ENCODE measurements at places on chromosomes 6 and 20.

DNA sequence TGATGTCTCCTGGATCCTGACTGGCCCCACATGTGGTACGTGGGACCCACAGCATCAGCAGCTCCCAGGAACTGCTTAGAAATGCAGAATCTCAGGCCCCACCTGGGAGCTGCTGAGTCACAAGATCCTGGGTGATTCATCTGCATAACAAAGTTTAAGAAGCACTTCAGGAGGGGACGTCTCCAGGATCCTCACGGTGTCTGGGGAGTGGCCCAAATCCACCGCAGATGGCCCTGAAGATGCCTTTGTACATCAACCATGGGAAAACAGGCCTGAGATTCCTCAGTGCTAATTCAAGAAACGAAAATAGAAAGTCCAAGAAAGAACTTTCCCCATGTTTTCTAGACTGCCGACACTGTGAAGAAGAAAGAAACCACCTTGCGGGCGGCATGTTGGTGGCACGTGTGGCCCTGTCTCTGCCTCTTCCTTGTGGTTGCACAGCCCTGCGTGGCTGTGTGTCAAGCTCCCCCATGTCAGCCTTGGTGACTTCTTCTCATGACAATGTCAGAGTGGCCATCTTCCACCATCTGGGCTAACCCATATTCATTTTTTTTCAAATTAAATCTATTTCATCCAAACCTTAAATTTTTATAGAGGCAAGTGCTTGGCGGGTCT is 26.1 kb downstream of the RRBP1 start:
- DNase-seq: no peak

DNA sequence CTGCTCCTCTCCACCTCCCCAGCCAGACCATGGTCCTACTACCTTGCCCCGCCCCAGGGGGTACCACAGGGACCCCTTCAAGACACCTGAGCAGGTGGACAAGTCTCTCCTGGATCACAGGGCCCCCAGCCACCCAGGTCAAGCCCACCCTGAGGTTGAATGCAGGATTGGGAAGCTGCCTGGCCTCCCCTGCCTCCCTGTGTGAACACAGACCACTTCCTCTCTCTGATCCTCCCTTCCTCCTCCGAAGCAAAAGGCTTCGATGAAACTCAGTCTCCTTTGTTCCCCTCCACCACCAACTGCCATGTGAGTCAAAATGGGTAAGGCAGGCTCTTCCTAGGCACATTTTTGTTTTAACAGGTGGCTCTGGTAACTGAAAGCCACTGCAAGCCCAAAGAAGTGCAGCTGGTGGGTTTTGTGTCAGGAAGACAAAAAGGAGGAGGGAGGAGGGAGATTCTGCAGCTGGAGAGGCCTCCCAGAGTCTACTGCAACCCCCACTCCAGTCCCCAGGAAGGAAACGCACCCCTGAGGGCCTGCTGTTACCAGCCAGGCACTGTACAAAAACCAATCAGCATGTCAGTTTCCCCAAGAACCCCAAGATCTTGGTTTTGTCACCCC is 5.4 kb downstream of the ADA start:
- DNase-seq: no peak

GRCh38 chr6:35247642-35248231 is 11.8 kb upstream of the ZNF76 start:
- no peak for DNase-seq

DNA sequence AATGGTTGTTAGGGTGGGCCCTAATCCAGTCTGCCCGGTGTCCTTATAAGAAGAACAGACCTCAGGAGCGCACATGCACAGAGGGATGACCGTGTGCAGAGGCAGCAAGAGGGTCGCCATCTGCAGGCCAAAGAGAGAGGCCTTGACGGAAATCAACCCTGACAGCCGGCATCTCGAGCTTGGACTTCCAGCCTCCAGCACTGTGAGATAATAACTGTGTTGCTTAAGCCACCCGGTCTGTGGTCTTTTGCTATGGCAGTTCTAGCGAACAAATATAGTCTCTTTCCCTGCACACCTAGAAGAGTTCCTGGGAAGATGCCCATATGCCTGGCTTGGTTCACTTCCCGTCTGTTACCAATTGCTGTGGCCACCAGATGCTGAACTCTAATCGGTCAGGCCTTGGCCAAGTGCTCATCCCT is 35.3 kb upstream of the PTGIS start:
- DNase-seq: no peak

- no peak for DNase-seq
Measured at GRCh38 chr6:158110986-158111385, 57.1 kb downstream of the SERAC1 start.

DNA sequence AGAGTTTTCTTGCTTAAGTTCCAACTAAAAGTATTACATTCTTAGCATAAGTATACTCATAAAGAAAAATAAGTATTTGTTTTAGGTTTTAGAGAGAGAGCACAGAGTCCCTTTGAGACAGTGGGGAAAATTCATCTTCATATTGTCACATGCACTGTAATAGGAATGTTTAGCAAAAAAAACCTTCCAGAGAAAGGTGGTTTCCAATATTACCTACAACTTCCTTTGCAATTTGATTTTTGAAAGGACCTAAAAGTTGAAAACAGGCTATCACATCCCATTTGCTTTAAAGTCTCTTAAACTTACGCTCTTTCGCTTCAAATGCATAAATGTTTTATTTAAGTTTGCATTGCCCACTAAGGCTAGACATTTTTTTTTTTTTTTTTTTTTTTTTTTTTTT is 86.4 kb downstream of the OPRM1 start:
- no peak for DNase-seq

DNA sequence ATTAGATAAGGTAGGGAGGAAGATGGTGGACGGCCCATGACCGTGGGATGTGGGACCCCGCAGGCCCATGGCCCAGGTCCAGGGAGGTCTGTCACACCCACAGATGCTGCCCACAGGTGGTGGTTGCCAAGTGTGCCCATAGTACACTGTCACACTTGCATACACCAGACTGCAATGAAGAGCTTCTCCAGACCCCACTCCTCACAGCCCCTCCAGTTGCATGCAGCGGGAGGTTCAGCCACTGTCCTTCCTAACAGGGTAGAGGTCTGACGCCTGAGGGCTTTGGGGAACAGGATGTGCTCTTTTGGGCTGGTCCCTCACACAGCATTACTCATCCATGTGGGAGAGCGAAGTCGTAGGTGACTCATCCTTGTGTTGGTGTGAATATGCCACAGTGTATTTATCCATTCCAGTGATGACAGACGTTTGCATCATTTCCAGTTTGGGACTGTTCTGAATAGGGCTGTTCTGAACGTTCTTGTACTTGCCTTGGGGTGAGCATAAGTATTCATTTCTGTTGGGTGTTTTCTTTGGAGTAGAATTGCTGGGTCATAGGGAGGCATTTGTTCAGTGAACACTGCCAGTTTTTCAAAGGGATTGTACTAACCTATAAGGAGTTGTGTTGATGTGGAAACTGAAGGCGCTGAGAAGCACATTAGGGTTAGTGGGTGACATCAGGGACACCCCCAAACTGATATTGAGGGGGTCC is 10.1 kb upstream of the PYGB start:
- peak; percentile 28 for DNase-seq

DNA sequence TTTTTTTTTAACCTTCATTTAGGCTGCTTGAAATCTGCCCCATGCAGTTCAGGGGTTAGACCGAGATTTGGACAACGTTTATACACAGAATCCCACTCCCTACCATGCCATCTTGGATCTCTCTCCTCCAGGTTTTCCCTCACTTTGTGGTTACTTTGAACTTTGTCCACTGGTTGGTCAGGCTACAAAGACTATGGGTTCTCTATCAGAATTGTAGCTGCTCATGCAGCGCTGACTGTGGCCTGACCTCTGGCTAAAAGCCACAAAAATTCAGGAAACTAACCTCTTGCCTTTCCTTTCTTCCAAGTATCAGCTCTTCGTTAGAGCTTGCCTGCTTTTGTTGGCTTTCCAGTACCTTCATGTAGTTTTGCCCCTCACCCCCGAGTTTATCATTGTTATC is 44.9 kb upstream of the KCNG1 start:
- DNase-seq: no peak

GRCh38 chr20:48076747-48077146 is 291.5 kb upstream of the SULF2 start:
- DNase-seq: no peak

DNA sequence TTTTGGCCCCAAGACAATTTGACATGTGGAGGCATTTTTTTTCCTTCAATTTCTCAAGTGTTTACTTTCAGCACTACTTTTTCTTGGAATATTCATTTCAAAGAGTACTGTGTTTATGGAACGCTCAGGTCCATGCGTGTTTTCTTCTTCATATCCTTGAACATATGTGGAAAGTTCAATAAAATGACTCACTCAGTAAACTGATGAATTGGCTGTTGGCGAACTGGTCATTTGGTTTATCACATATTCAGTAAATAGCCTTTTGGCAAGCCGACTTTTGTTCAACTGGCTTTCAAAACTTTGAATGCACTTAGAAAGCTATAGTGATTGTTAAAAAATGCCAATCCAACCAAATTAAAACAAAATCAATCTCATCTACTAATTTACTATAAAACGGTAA is 964.6 kb upstream of the SLC35B3 start:
- no peak for DNase-seq

DNA sequence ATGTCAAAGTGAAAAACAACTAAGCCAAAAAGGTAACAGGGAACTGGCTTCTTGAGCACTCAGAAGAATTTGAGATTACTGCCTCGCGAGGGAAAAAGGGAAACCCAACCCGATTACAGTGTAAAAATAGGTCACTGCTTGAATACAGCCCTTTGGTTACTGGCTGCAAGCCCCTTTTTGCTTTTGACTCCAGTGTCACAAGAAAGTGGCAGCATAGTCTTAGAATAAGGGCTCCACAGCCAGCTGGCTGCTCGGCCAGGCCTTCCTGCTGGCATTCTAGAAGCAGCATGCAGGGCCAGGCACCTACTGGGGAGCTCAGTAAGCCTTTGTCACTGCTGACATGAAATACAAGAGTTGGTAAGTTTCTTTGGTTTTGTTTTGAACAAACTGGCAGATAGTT is 83.0 kb downstream of the ZHX3 start:
- DNase-seq: no peak

DNA sequence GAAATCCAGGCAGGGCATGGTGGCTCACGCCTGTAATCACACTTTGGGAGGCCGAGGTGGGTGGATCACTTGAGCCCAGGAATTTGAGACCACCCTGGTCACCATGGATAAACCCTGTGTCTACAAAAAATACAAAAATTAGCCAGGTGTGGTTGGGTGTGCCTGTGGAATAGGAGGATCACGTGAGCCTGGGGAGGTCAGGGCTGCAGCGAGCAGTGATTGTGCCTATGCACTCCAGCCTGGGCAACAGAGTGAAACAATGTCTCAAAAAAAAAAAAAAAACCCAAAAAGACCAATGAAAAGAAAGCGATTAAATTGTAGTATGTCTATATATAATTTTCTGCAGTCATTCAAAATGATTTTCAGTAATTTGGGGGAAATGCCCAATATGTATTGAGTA is 70.3 kb downstream of the ITCH start:
- DNase-seq: no peak

- DNase-seq: no peak
Measured at GRCh38 chr20:30611239-30611984, 646.1 kb upstream of the DEFB115 start.

DNA sequence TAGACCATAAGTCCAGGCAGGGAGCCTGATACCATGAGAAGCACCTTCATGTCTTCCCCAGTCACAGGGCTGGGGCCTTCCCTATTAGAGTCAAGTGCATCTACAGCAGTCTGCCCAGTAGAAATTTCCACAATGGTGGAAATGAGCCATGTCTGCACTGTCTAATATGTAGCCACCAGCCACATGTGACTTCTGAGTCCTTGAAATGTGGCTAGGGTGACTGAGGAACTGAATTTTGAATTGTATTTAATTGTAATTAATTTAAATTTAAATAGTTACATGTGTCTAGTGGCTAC is 300.2 kb downstream of the CLIC5 start:
- no peak for DNase-seq

- DNase-seq: no peak
Measured at GRCh38 chr6:22892452-22892851, 323.1 kb downstream of the HDGFL1 start.

GRCh38 chr6:28734443-28734959 is 189.3 kb downstream of the TRIM27 start:
- DNase-seq: no peak

DNA sequence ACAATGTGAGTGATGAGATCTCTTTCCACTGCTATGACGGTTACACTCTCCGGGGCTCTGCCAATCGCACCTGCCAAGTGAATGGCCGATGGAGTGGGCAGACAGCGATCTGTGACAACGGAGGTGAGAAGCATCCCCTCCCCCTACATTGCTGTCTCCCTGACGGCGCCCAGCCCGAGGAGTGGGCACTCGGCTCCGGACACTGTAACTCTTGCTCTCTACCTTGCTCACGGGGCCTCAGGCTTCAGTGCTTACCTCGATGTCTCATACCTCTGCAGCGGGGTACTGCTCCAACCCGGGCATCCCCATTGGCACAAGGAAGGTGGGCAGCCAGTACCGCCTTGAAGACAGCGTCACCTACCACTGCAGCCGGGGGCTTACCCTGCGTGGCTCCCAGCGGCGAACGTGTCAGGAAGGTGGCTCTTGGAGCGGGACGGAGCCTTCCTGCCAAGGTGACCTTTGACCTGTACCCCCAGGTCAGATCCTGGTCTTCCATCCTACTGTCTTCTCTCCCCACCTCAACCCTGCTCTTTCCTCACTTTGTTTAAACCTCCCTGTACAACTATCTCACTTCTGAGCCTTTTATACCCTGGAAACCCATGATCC is 1.3 kb downstream of the CFB start:
- no peak for DNase-seq

- no peak for DNase-seq
Measured at GRCh38 chr20:4483486-4483885, 238.2 kb upstream of the PRND start.

DNA sequence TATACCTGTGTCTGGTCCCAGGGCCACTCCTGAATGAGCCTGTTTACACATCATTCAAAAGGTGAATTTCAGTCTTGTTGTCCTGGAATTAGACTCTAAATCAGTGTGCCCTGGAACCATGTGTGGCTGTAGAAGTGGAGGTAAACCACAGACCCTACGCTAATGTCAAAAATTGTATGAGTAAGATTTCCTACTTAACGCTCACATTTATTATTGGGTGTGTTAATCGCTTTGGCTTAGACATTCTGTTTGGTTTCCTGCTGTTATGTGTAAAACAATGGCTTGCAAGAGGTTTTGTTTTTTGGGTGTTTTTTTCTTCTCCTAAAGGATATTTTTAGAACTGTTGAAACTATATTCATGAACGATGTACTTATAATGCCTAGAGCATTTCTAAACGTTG is 19.3 kb downstream of the PLCB1 start:
- no peak for DNase-seq

DNA sequence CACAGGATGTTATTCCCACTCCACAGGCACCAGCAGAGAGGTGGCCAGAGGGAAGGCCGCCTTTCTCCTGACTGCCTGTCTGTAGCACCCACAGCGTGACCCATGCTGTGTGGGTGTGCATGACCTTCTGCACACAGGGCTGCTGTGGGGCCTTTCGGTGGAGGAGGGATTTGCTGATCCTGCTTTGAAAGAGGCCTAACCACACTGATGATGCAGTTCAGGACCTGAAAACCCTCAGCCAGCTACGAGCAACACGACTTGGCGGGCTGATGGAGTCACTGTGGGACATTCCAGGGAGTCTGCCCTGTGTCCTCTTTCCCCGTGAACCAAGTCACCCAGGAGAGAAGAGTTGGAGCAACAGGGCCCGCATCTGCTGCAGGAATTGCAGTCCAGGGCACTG is 49.1 kb downstream of the SYTL3 start:
- no peak for DNase-seq

Measured in stimulated activated CD4-positive, alpha-beta T cell treated with anti-CD3 and anti-CD28 coated beads, Interleukin-1b, Interleukin-23, amount 100 ng/mL, for 4 hours (primary cell).